ENCODE measurements at places on chromosomes 3 and 15.

GRCh38 chr3:11665331-11665730 lies 21.6 kb upstream of the VGLL4 start:
- no peak for DNase-seq

DNA sequence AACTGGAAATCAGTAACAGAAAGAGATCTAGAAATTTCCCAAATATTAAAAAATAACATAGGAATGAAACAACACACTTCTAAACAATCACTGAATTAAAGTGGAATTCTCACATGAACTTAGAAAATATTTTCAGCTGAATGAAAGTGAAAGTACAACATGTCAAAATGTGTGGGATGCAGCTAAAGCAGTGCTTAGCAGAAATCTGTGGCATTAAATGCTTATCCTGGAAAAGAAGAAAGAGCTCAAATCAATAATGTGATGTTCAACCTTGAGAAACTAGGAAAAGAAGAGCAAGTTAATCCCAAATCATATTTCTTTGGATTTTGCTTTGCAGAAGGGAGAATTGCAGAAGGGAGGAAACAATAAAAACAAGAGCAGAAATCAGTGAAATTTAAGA lies 98.2 kb upstream of the NR2E3 start:
- DNase-seq = no peak

DNA sequence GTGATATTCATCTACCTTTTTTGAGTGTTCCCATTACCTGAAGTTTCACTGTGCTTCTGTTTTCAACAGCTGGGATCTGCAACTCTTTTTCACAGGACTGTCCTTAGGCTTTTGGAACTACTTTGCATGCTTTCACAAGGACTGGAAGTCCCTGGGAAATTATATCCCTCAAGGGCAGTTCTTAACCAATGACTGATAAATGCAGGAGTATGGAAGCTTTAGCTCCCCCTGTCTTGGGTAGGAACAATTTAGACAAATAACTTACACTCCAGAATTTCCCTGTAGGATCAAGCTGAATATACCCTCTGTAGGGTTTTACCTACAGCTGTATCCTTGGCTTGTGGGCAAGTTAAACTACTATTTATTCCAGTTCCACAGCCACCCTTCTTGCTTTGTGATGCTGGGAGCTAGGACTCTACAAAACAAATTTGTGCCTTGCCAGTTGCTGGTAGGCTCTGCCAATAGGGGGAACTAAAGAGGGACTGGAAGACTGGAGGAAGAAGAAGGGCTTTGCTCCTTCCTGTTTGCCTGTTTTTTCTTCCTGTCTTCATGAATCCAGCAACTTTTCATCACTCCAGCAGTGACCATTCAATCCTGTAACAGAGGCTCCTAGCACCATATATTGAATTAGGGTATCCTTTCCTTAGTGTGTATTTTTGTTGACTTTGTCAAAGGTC lies 6.8 kb upstream of the ZNF280D start:
- no peak for DNase-seq

- no peak for DNase-seq
Observed at GRCh38 chr3:143764840-143765239, 83.4 kb downstream of the SLC9A9 start.

- no peak for DNase-seq
Observed at GRCh38 chr15:54289590-54290136, 311.4 kb downstream of the UNC13C start.

DNA sequence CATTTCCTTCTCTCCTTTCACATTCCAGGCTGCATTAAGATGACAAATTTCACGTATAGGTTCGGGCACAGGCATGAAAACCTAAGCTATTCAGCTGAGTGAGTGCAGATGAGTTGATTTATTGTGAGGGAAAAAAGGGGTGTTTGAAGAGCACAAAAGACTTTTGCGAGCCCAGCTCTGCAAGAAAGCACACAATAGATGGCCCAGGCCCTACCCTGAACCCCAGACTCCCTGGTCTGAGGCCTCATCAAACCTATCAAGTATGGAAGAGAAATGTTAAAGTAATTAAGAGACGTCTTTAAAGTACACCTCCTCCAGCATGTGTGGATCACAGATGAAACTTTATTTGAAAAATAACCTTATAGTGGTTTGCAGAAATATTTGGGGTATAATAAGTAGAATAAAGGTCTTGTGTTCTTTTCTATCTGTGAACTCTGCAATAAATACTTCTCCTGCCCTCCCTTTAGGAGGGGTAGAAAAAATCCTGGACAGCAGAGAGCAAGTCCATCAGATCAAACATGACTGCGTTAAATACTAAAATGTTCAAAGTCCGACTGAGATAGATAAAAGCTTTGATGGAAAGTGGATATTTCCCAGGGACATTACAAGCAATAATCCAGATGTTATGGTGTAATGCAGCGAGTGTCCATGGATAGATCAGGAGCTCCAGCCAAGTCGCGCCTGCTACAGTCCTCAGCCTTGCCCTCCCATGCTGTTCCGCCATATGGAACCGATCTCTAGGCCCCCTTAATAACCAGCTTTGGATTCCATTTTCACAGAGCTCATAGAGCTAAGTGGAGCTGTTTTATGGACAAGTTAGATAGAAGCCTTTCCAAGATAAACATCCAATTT lies 121.5 kb downstream of the MCTP2 start:
- no peak for DNase-seq

GRCh38 chr3:4985330-4986174 lies 6.3 kb downstream of the BHLHE40 start:
- peak; percentile 80 for DNase-seq

GRCh38 chr3:179069762-179070390 lies 1.7 kb downstream of the ZMAT3 start:
- DNase-seq = peak; percentile 69

GRCh38 chr15:60351066-60351465 lies 46.7 kb downstream of the ANXA2 start:
- no peak for DNase-seq

DNA sequence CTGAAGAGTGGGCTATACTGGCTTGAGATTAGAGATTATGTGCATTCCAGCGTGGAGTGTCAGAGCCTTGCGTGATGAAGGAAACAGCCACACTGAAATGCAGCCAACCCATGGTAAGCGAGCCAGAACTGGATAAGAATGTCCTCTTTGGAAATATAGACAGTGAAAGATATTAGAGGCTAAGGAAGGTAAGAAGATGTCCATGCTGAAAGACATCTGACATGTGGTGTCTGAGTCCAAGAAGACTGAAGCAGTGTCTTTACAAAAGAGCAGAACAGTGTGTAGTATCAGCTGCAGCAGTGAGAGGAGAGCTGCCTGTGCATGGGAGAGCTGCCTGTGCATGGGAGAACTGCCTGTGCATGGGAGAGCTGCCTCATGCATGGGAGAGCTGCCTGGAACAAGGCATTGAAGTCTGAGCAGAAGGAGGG lies 672.2 kb downstream of the DIPK2A start:
- peak; percentile 53 for DNase-seq

DNA sequence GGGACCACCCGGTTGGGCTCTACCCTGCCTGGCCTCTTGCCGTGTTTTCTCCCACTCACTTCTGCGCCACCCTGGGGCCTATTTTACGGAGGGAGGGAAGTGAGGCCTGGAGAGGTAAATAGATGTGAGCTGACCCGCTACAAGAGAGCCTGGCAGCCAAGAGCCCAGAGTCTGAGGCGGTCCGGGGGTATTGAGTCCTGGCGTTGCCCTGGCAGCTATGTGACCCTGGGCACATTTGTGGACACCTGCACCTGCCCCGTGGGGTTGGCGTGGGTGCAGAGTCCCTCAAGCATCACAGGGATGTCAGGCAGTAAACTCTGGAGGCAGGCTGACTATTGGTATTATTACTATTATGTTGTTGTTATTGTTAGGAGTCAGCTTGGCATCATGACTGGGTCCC lies 85.7 kb downstream of the FBLN2 start:
- DNase-seq = no peak

- no peak for DNase-seq
Observed at GRCh38 chr3:2765002-2765579, 345.1 kb downstream of the IL5RA start.

DNA sequence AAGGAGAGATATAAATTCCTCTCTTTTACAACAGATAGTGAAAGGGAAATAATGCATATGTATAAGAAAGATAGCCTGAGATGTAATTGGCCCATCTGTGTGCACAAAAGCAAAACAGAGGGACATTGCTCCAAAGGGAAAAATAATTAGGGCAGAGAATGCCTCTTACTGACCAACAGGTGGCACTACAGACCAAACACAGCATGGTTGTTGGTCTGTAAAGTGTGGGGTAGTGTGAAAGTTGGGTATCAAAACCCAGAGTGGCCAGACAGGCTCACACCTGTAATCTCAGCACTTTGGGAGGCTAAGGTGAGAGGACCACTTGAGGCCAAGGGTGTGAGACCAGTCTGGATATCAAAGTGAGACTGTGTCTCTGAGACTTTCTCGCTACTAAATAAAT lies 4.5 kb upstream of the TLNRD1 start:
- peak; percentile 13 for DNase-seq

DNA sequence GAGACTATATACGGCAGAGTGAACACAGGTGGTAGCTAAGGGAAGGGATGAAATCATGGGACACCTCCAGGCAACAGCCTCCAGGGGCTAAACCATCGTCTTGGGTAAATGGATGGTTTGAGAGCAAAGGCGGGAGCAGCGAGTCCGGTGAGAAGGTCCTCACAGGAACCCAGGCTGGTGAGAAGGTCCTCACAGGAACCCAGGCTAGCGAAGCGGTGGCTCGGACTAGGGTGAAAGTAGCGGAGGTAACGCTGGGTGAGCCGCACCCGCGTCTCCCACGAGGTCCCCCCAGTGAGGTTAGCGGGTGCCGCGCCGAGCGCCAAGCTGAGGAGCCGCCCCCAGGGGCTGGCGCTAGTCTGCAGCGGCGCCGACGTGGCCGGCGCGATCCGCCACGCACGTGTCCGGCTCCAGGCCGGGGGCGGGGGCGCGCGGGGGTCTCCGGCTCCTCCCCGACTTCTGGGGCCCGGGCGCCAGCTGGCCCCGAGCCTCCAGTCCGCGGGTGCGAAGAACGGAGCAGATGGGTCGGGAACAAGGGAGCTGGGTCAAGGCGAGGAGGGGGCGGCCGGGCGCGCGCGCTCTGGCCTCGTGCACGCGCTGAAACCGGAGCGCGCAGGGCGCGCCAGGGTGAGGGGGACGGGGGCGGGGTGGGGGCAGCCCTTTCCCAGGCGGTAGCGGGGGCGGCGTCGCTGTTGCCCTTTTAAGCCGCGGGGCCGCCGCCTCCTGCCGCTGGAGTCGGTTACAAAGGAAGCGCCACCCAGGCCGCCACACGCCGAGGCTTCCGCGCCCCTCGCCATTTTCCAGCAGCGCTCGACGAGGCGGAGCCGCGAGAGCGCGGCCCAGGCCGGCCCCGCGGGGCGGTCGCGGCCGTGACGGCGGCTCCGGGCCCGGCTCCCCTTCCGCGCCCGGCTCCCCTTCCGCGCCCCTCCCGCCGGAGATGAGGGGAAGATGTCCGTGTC lies at the start of gene UBE2Q2:
Gene UBE2Q2 (plus strand): TSS at position 726 of the 956 bp plus-strand sequence. CDS start 220 bp downstream, at position 946.
- DNase-seq = peak; percentile 90

DNA sequence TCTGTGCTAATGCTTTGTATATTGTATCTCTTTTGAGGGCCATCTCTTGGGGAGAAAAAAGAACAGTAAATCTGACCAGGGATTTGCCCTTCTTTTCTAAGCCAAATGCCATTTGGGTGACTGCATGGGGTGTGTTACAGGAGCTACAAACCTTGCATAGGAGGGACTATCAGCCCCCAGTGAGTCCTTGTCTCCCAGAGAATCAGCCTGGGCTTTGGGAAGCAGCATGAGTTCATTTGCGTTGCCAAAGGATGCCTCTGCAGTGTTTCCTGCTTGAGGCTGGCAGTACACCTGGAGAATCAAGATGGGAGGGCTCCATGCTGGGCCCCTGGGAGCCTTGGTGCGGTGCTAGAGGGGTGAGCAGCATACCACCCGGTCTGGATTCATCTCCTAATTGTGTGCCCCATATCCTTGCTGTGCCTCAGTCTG lies 49.6 kb upstream of the POLG start:
- no peak for DNase-seq

DNA sequence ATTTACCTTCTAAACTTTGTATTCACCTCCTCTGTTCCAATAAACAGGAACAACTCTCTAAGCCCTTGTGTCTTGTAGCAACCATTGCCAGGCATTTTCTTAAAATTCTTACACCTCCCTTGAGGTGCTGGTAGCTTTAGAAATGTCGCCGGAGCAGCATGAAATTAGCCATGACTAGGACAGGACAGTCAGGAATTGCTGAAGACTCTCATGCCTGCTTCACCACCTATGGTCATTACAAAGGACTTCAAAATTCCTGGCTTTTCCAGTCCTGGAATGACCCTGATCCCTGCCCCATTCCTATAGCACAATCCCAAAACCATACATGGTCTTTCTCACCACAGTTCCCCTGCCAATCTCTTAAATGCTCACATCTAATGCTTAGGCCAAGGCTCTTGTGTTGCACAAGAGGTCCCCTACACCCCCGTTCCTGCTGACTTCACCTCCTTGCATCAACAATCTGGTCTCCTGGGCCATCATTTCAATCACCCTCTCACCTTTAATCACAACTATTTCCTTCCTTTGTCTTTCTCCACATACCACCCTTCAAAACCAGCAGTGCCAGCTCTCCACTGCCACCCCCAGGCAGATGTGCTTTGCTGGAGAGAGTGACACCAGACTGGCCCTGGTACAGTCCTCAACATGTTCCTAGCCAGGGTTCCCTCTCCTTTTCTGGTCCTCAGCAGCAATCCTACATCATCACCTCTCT lies 113.2 kb upstream of the TJP1 start:
- DNase-seq = no peak

DNA sequence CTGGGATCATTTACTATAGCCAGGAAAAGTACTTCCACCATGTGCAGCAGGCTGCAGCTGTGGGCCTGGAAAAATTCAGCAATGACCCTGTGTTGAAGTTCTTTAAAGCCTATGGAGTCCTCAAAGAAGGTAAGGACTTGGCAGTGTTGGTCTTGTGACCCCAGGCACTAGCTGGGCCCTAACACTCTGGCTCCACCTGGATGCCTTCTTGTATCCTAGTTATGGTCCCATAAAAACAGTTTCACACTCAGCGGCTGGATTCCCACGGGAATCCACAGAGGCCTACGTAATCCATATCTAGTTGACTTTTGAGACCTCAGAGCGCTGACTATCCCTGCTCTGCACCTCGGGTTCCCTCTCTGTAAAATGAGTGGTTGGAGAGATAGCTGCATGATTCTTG lies 1.6 kb downstream of the TTC21A start:
- no peak for DNase-seq

DNA sequence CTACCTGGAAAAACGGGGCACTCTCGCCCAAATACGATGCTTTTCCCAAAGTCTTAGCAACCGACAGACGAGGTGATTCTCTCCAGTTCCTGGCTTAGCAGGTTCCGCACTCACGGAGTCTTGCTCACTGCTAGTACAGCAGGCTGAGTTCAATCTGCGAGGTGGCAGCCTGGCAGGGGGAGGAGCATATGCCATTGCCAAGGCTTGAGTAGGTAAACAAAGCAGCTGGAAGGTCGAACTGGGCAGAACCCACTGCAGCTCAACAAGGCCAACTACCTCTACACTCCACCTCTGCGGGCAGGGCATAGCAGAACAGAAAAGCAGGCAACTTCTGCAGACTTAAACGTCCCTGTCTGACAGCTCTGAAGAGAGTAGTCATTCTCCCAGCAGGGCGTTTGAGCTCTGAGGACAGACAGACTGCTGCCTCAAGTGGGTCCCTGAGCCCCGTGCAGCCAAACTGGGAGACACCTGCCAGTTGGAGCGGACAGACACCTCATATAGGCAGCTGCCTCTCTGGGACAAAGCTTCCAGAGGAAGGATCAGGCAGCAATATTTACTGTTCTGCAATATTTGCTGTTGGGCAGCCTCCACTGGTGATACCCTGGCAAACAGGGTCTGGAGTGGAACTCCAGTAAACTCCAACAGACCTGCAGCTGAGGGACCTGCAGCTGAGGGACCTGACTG lies 73.4 kb upstream of the CADM2 start:
- no peak for DNase-seq

GRCh38 chr3:10515396-10515795 lies 10.0 kb upstream of the ATP2B2 start:
- no peak for DNase-seq

GRCh38 chr3:169822983-169823382 lies 10.3 kb upstream of the LRRC34 start:
- DNase-seq = no peak
